NCI-H1436 treated with DMSO at 0.1 percent for 48 hours (cell line): ENCODE measurements at places on chromosomes 2 and 18.

GRCh38 chr2:43448822-43449110, 147.1 kb downstream of the THADA start:
- no peak for DNase-seq

DNA sequence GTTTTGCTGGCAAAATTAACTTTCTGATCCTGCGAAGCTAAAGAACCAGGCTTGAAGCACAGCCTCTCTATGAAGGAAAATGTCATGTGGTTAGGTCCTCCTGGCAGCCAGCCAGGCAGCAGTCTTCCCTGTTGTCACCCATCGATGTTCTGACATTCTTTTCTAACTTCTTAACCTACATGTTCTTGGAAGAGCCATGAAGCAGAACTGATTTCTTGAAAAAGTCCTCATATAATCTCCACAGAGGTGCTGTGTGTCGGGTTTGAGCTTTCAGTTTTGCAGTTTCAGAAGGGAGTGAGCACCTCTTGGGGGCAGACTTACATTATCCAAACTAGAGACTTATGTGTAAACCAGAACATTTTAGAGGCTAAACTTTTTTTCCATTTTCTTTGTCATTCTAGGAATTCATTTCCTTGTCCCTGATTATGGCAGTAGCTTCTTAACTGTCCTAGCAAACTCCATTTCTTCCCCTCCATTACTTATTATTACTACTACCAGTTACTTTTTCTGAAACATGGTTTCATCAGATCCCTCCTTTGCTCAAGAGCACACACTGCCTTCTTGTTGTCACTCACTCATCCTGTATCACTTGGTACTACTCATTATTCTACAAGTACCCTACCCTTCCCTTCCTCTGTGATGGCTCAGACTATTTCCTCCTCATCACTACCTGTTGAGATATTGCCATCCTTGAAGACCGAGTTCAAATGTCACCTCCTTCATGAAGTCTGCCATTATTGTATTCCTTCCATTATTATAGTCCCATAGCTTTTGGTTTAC, 31.1 kb downstream of the DOK1 start:
- DNase-seq: no peak

GRCh38 chr2:49122107-49122506, 32.2 kb downstream of the FSHR start:
- no peak for DNase-seq

DNA sequence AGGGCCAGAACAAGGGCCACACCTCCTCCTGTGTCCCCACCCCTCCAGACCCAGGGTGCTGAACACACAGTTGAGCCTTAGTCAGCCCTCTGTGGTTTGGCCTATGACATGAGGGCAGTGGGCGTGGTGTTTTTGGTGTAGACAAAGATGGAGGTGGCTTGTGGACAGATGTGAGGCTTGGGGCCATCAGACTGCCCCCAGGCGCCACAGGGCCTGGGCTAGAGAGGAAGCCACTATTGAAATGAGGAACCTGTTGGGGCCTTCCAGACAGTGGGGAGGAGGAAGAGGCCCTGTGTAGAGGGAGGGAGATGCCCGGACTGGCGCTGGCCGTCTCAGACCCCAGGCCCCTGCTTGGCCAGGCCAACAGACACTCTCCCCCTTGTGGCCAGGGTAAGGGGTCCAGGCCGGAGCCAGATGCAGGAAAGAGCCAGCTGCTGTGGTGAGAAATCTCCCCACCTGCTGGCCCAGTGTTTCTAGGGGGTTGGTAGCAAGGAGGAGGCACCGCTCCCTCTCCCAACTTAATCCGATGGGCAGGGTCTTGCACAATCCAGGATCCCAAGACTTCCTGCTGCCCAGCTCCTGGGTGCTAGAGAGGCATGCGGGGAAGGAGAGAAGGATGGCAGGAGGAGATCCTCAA, 53.8 kb downstream of the SMAD7 start:
- no peak for DNase-seq

- no peak for DNase-seq
These were observed 122.7 kb downstream of the VIT start for GRCh38 chr2:36819095-36819711.

DNA sequence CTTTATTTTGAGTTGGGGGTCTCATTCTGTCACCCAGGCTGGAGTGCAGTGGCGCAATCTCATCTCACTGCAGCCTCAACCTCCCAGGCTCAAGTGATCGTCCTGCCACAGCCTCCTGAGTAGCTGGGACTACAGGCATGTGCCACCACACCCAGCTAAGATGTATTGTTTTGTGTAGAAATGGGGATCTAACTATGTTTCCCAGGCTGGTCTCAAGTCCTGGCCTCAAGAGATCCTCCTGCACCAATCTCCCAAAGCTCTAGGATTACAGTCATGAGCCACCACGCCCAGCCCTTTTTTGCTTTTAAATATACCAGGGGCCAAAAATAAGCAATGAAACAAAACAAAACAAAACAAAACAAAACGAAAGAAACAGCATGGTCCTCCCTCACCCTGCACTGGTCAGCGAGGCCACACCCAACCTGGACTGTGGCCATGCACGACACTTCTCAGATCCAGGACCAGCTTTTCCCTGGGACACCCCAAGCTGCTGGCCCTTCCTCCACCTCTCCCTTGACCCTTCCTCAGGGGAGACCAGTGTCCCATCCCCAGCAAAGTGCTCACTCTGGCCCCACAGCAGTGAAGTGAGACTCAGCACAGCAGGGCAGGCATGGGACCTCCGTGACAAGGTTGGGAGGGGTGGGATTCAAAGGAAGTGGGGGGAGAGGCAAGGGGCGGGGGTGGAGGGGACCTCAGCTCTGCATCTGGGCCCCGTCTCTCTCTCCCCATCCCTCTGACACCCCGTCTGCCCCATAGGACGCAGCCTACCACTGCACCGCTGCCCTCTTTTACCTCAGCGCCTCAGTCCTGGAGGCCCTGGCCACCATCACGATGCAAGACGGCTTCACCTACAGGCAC, 23.5 kb downstream of the MAL start:
- DNase-seq: no peak

DNA sequence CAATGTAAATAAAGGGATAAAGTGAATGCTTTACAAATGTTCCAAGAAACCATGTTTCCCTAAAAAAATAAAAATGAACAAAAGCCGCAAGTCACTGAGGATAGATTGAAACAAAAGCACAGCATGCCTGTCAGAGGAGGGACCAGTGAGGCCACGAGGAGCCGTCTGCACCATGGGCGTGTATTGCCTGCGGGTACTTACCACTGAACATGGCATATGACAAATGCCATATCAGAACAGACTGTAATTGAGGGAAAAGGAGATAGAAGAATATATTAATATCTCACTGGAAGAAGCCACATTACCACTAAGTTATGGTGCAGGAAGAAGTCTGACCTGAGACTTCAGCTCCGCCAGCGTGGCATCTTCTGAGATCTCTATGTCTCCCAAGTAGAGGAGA, 75.8 kb downstream of the USP40 start:
- DNase-seq: no peak

GRCh38 chr2:182621810-182622209, 94.2 kb upstream of the DNAJC10 start:
- DNase-seq: no peak

DNA sequence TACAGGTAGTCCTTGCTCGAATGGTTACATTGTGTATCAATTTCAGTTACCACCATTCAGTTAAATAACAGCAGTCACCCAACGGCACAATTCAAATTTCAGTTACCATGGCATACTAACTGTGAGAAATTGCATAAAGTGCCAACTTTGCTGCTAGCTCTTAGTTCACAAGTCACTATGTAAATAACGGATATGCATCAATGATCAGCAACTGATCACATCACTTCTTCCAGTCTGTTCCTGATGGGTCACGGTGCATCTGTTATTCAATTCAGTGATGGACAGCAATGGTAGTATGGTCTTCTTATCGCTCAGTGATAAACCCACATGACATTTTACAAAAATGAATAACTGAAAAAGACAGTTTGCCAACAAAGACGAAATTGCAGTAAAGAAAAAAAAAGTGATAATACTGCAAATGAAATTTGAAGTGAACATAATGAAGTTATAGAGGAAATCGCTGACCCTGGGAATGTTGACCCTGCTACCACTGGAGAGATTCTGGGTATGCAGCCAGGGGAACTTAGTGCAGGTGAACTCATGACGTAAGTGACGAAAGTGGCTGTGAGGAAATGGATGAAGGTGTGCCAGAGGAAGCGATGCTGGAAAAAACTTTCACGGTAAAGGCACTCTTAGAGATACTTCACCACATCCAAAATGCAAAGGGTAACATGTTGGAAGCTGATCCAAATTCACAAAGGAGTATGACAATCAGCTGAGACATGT, 25.9 kb upstream of the RAPGEF4 start:
- DNase-seq: no peak

GRCh38 chr2:56040834-56041233, 117.3 kb upstream of the EFEMP1 start:
- no peak for DNase-seq

DNA sequence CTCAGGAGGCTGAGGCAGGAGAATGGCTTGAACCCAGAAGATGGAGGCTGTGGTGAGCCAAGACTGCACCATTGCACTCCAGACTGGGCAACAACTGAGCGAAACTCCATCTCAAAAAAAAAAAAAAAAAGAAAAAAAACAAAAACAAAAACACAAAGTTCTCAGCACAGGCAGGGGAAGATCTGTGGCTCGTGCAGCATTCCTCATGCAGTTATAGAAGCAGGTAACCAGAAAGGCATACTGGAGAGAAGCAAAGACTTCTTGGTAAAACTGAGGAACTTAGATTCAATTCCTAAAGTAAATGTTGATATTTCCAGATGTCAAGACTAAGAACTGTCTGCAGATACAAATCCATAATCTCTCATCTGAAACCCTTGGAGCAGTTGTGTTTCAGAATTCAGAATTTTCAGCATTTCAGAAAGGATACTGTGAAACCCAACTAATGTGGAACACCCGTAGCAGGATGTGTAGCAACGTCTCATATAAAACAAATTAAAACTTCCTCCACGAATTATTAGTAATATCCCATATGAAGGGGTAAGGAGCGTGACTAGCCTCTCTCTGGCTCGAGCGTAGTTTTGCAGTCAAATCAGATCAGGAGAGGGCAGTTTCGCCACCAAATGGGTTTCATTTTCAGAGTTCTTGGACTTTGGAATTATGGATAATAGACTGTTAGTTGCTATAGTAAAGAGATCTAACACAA, 13.2 kb upstream of the SLC25A52 start:
- DNase-seq: no peak

DNA sequence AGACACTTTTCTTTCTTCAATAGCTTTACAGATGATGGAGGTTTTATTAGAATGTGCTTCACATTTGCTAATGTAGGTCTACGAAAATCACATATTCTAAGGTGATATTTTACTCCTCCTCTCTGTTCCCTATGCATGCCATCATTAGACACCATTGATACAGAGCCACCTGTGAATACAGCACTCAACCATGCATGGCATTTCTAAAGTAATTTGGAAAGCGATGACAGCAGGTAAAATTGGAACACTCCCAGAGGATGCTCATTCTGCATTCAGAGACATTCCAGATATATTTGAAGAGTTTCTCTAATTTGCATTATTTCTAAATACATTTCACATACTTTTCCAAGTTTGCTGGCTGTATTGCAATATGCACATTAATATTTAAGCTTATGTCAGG, 65.3 kb upstream of the RIT2 start:
- DNase-seq: no peak

DNA sequence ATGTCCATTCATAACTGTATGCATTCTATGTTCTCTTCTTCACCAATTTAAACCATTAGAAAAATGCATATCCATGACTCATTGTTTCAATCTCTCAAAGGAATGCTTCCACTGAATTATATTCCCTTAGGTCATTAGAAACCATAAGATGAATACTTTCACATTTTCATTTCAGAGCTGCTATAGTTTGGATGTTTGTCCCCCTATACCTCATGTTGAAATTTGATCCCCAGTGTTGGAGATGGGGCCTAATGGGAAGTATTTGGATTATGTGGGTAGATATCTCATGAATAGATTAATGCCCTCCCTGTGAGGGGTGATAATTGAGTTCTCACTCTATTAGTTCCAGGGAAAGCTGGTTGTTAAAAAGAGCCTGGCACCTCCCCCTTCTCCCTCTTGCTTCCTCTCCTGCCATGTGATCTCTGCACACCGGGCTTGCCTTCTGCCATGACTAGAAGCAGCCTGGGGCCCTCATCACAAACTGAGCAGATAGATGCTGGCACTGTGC, 35.7 kb downstream of the THUMPD2 start:
- no peak for DNase-seq
